Smooth muscle cell of trachea (primary cell): ENCODE measurements at places on chromosomes 1 and 21. TPM values are rescaled to one million over a fixed set of nuclear protein-coding genes. Genes with fewer than 3 reads are reported as not detected.

The SPRR1B gene
- not detected in 2 replicates for total RNA-seq

The S100B gene
- 0.29 TPM in 1 of 2 replicates, not detected in the other for total RNA-seq

The GPA33 gene
- not detected in 2 replicates for total RNA-seq

The CDCA8 gene
- 1.5 and 16.4 TPM in 2 replicates for total RNA-seq

The SKI gene
- 33.3 and 43.2 TPM in 2 replicates for total RNA-seq

The WLS gene
- 164 and 195 TPM in 2 replicates for total RNA-seq

The SMCP gene
- total RNA-seq: not detected in 2 replicates

The TMEM69 gene
- 11.2 and 13.2 TPM in 2 replicates for total RNA-seq

The LCE1B gene
- total RNA-seq: not detected in 2 replicates

The ARHGEF16 gene
- not detected in 2 replicates for total RNA-seq

The HSD3B1 gene
- total RNA-seq: not detected in 2 replicates
